COR-L47 (cell line): ENCODE measurements at places on chromosomes 12 and 14.
A peak's percentile ranks its signal among the peaks of the same experiment; 100 is the strongest.

- no peak for DNase-seq
Observed at GRCh38 chr12:92657770-92658169, 45.0 kb upstream of the PLEKHG7 start.

DNA sequence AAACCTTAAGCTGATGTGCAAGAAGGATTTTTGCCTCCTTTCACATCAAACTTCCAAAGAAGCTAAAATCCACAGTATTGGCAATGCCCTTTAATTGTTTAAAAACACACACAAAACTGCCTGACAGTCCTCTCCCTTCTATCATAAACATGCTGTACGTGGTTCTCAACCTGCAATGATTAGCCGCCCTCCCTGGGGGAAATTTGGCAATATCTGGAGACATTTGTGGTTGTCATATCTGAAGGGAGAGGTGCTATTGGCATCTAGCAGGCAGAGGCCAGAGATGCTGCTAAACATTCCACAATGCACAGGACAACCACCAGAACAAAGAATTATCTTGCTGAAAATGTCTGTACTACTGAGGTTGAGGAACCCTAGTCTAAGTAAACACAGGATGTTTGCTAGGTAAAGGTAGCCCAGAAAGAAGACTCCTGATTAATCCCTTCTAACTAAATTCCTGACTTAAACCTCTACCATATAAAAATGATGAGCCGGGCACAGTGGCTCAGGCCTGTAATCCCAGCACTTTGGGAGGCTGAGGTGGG lies 1.2 kb downstream of the ACOT6 start:
- no peak for DNase-seq

GRCh38 chr12:122139266-122139665 lies 34.8 kb downstream of the IL31 start:
- no peak for DNase-seq

DNA sequence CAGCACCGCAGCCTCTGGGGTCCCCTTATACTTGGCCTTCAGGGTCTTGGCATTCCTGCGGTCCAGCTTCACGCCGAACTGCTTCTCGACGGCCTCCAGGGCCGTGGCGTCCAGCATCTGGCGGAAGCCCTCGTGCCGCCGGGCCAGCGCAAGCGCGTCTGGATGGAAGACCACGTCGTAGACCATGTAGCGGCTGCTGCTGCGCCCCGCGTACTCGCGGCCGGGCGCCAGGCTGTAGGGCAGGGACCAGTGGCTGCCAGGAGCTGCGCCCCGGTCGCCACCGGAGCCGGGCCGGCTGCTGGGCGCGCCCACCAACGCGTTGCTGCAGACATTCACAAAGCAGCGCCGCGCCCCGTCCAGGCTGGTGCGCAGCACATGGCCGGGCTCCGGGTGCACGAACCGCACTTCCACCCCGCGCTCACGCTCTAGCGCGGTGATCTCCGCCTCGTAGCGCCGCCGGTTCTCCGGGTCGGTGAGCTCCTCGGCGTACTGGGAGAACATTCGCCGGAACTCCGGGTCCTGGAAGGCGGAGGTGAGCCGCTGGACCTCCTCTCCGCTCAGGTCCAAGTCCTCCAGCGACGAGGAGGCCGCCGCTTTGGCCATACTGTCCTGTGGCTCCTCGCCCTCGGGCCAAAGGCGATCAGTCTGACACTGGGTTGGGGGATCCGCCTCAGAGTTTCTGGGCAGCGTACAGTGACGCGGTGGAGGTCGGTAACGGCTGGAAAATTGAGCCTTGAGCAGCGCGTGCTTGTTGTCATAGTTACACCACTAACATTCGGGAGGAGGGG lies at the start of gene DNAAF2:
Gene DNAAF2, minus strand, starts transcription at position 698 of the 788 bp plus-strand sequence. Its CDS starts 95 bp downstream, at position 603.
- peak; percentile 50 for DNase-seq

DNA sequence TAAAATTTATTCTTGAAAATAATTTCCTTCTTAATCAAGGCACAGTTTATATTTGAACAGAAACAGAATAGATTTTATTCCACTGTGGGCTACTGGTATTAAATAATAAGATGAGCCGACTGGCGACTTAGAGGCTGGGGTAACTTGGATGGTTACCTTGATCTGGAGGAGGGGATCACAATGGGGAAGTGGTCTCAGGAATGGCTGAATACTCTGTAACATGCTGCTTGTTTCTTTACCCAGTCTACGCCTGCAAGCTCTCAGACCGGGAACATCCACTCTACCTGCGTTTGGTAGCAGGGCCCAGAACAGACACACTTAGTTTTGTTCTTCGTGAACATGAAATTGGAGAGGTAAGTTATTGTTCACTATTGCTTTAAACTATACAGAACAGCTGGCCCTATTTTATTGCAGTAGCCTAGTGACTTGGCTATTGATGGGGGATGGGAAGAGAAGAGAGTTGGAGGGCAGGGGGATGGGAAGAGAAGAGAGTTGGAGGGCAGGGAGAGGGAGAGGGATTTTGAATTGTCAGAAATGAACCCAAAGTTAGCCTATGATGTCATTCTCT lies 67.9 kb downstream of the GNS start:
- no peak for DNase-seq

GRCh38 chr12:127562816-127563215 lies 704.2 kb upstream of the TMEM132C start:
- no peak for DNase-seq

GRCh38 chr12:95083938-95084337 lies 10.5 kb upstream of the NR2C1 start:
- no peak for DNase-seq

GRCh38 chr12:75711271-75711670 lies 199.9 kb upstream of the KRR1 start:
- DNase-seq: no peak

DNA sequence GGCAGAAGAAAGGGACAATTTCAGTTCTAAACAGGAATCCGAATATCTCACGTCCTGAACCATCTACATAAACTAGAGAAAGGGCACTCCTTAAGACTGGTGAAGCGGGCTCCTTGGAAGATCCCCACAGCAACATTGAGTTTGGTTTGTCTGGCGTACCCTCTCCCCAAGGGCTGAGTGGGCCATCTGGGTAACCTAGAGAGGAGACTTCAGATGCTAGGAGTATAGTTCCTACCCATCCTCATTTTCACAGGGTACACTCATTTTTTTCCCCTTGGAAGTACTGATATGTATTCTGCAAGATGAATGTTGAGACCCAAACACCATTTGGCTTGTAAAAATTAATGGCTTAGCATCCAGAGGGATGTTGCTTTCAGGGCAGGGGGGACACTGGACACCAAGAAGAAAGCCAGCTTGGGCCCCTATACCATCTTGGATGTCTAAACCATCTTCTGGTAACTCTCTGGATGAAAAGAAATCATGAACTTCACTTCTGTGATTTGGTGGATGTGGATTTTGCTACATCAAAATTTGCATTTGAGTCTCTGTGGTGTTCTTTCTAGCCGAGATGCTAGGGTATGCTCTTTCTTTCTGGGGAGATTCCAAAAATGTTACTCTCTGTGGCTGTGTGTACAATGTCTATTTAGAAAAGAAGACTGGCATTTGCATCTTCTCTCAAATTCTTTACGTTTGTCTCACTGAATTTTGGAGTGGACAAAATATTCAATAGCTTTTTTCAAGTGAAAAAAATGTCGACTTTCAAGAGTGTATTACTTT lies 97.7 kb downstream of the ETV6 start:
- no peak for DNase-seq

DNA sequence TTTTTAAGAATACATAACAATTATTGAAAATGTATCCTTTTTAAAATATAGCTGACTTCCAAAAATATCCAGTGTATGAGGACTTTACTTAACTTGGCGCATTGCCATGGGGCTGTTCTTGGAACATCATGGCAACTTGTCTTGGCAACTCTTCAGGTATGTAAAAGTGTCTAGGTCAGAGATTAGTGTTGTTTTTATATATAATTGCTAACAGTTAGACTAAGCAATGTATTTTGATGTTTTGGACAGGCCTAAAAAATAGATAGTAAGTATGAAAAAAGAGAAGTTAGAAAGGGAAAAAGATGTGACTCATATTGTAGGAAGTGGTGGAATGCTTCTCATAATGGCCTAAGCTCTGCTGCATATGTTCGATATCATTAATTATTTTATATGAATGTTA lies 70.9 kb downstream of the MON2 start:
- DNase-seq: no peak

DNA sequence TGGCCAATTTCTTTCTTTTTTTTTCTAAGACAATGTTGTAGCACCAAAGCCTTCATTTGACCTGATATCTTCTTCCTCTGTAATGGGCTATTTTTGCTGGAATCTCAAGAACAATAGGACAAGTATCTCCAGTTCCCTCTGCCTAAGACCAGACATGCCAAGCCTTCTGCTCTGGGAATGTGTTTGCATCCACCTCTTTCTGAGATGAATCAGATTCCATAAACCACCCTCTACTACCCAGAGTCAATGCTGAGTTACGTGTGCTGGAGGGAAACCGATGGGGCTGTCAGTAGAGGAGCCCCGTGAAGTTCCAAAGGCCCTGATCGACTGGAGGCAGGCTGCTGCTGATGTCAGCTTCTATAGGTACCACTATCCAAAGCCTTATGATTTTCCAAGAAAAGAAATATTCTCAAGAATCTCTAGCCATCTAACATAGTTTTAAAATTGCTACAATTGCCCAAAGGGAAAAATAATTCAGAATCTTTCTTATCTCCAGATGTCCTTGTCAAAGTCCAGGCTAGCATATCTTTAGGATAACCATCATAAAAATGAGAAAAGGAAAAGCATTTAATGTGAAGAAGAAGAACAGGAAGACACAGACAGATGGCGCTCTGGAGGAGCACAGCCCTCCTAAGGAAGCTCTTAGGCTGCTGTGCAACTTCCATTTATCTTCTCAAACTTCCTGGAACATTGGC lies 101.9 kb downstream of the SLC8A3 start:
- DNase-seq: peak; percentile 26

DNA sequence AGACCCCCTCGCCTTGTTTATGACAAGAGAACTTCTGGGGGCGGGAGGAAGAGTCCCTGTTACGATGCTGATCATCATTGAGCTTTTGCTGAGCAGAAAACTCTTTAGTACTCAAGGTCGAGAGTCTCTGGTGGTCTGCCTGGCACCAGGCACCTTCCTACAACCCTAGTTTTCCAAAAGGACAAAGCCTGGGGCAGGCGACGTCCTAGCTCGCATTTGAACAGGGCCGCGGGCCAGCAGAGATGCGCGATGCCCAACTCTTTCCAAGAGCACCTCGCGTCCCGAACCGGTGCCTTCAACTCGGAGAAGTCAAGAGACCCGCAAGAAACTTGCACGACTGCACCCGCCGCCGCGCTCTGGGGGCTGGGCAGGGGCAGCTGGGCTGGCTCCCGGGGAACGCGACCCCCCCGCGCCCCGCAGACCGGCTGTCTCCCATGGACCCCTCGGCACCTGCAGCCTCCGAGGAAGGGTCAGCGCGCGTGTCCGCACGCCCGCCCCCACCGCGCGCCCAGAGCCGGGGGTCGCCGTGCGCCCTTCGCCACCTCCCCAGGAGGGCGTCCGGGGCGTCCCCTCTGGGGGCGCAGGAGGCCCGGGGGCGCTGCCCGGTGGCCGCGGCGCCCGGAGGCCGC lies 377 bp upstream of the BCL7A start:
- DNase-seq: peak; percentile 27

GRCh38 chr12:62724947-62725451 lies 210.0 kb downstream of the PPM1H start:
- DNase-seq: no peak

DNA sequence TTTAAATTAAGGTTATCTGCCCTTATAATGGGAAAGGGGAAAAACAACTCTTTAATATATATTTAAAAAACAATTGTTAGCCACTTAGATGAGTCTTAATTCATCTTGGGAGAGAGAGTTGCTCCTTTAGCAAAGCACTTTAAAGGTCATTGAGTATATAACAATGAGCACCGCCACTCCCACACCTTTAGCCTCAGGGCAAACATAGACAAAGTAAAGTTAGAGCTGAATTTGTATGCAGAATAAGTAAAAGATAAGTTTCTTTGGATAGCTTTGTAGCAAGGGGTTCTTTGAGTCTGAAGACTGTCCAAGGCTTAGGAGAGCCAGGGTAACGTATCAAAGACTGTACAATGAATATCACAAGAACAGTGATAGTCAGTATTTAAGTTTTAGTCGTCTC lies 728.8 kb upstream of the LMO3 start:
- DNase-seq: no peak
